Skeletal muscle tissue (tissue), 5 donors: ENCODE measurements at places on chromosomes 4 and X. TPM values are rescaled to one million over a fixed set of nuclear protein-coding genes. Genes with fewer than 3 reads are reported as not detected.

The UGT2B11 gene
- total RNA-seq = not detected

The CLCN3 gene
- total RNA-seq = 25.1 TPM

The USO1 gene
- 135 TPM for total RNA-seq

The PAGE1 gene
- total RNA-seq = not detected

The FRMD7 gene
- 0.52 TPM for total RNA-seq
